ENCODE measurements at places on chromosomes 2 and 18.

GRCh38 chr2:9897331-9897737 is 54.1 kb downstream of the TAF1B start:
- DNase-seq, result peak; percentile 67

GRCh38 chr2:150480241-150480640 is 7.2 kb downstream of the RND3 start:
- no peak for DNase-seq

DNA sequence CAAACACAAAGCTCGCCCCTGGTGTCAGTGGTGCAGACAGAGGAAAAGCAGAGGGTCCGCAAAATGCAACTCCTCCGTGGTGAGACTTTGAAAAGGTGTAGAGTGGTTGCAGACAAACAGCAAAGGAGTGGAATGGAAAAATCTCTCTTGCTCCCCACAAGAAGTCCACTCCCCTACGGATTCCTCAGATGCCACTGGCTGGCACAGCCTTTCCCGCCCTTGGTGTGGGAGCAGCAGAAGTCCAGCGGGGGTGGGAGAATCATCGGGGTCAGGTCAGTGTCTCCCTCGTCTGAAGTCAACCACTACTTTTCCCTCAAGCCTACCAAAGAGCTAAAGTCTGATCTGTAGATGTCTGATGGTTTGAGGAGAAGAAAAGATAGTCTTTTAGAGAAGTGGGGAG is 22.3 kb upstream of the B3GNT7 start:
- no peak for DNase-seq

DNA sequence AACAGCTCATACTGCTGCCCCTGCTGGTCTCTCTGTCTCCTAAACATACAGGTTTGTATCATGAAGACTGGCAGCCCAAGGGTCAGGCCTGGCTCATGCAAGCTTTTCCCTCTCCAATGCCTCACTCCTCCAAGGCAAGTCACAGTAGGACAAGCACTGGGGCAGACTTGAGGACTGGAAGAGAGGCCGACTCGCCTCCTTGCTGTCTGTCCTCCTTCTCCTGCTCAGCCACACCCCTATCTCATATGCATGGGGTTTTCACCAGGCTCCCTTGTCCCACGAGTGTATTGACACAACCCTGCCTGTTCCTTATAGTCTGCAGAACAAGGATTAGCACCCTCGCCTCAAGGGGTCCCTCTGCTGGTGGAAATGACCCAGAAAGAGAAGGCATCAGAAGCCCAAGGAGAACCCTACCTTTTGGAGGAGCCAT is 223.7 kb downstream of the SOX11 start:
- DNase-seq, result peak; percentile 41

- DNase-seq, result no peak
Measured at GRCh38 chr18:13471971-13472628, 253.5 kb downstream of the LDLRAD4 start.

GRCh38 chr2:12918835-12919445 is 202.2 kb downstream of the TRIB2 start:
- no peak for DNase-seq

GRCh38 chr2:165522719-165523118 is 53.2 kb downstream of the CSRNP3 start:
- no peak for DNase-seq

DNA sequence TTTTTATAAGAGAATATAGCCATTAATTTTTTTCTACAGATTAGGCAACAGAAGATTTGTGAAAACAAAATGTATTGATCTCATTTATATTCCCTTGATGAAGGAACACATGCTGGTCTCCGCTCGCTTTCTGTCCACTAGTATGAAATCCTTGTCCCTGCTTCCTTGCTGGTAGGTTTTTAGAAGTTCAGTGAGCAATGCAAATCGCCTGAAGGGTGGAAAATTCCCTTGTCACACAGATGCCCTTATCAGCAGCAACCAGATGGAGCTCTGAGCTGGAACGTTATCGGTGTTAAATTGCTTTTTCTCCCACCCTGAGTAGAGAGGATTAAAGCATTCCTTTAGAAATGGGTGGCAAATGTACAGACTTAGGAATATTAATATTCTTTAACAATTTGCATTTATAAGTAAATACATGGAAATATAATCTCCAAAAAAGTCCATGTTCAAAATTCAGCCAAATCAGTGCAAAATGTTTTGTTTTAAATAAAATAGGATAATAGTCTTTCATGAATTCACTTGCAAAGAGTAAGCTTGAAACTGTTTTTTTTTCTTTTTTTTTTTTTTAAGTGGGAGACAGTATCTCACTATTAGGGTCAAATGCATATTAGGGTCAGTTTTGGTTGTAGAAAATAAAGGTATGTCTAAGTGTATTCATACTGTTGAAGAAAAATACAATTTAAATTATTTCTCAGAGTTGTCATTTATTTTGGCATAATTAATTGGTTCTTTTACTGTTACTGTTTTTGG is 164.0 kb upstream of the MYO3B start:
- peak; percentile 97 for DNase-seq

GRCh38 chr2:88258208-88258607 is 88.1 kb downstream of the THNSL2 start:
- DNase-seq, result no peak

- no peak for DNase-seq
Measured at GRCh38 chr2:226888378-226888965, 52.6 kb downstream of the RHBDD1 start.

GRCh38 chr18:75212751-75213090 is 2.1 kb downstream of the TSHZ1 start:
- no peak for DNase-seq

- DNase-seq, result no peak
Measured at GRCh38 chr2:84830095-84830494, 50.8 kb downstream of the TRABD2A start.
